Endothelial cell of umbilical vein (primary cell): ENCODE measurements at places on chromosomes 11 and 22.

DNA sequence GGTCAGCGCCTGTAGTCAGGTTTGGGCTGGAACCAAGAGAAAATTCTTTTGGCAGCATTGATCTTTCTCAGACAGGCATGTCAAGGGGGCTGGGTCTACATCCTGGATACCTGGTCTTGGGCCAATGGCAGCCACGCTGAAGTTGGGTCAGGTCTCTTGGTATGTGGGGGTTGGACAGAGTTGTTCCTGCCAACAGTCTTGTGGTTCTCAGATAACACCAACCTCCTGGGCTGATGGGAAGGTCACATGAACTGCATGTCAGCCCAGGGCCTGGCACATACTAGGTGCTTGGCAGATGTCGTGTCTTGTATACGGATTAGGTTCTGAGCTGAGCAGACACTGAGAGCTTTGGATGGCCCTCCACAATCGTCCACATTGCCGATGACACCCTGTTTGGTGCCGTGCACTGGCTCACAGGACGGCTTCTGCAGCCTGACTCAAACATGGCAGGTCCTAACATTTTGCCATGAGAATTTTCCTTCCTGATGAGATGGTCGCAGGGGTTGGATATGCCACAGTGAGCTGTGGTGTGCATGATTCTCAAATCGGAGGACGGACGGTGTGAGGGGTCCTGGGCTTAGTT, 42.0 kb downstream of the FBLN1 start:
- DNase-seq, result no peak

GRCh38 chr11:58061813-58062212, 31.1 kb downstream of the OR6Q1 start:
- DNase-seq, result peak; percentile 10

GRCh38 chr22:24532075-24532474, 22.9 kb downstream of the GUCD1 start:
- DNase-seq, result no peak

GRCh38 chr11:793556-793955, 3.7 kb upstream of the CEND1 start:
- no peak for DNase-seq

- no peak for DNase-seq
Observed at GRCh38 chr11:1033016-1033798, 3.3 kb downstream of the MUC6 start.

- peak; percentile 16 for DNase-seq
Observed at GRCh38 chr22:32020117-32020516, 22.9 kb upstream of the SLC5A1 start.

GRCh38 chr22:26618455-26618854, 628 bp upstream of the CRYBB1 start:
- no peak for DNase-seq

- DNase-seq, result no peak
Observed at GRCh38 chr22:45836418-45837169, 140.4 kb downstream of the WNT7B start.

- DNase-seq, result no peak
Observed at GRCh38 chr11:4071914-4072313, 22.7 kb upstream of the RRM1 start.

GRCh38 chr11:68506908-68507307, 46.4 kb downstream of the PPP6R3 start:
- DNase-seq, result no peak

GRCh38 chr22:27416511-27417420, 384.8 kb downstream of the MN1 start:
- peak; percentile 68 for DNase-seq

DNA sequence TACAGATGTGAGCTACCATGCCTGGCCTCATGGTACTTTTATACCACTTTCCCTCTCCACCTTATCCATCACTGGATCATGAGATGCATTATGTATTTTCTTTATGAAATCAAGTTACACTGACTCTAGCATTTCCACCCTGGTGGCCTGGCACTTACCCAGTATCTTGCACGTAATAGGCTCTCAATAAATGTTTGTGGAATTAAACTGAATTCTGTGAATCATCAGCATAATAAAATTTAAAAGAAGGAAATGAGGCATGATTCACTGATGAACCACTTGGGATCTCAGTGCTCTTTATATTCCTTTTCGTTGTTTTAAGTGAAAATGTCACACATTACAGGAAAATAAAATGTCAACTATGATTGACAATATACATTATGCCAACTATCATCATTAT, 25.1 kb downstream of the ADM start:
- DNase-seq, result peak; percentile 84

- no peak for DNase-seq
Observed at GRCh38 chr11:77379253-77379652, 77.8 kb upstream of the GDPD4 start.

GRCh38 chr22:44403166-44403565, 90.4 kb upstream of the SHISAL1 start:
- DNase-seq, result no peak

DNA sequence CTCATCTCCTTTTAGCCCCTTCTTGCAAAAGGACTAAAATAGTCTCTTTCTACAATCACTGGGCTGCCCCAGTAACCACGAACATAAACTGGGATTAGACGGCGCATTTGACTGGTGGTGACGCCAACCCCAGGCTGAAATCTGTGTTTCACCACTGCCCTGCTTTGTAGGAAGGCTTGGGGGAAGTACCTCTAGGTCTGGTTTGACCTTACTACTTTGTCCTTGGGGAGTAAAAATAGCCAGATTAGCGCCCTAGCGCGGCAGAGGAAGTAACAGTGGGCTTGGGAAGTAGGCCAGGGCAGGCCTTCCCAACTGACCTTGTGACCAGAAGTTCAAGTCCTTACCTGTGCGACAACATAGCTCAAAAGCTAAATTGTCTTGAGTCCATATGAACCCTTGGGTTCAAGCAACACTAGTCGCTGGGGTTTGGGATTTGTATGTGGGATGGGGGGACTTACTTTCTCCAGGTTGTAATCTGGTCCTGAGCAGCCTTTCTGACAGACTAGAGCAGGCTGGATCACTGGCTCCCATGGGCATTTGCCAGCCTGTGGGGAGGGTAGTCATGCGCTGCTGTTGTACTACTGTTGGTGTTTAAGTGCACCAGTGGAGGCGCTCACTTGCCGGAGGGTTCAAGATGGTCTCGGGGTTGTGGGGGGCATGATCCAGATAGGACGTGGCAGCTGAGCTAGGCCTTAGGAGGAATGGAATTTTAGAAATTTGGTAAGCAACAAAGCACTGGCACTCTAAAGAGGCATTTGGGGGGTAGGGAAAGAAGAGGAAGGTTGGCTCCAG, 953 bp upstream of the PACS1 start:
- peak; percentile 63 for DNase-seq

DNA sequence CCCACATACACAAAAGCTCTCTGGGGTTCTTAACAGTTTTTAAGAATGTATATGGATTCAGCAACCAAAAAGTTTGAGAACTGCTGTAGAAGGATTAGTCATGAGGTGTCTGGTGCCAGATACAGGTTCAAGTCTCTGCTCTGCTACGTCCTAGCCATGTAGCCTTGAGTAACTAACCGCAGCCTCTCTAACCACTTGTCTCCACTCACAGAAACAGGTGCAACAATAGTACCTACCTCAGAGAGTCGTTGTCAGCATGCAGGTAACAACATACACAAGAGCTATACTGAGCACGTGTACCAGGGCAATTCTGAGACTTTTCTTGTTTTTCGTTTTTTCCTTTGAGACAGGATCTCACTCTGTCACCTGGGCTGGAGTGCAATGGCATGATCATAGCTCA, 26.9 kb downstream of the CBX7 start:
- DNase-seq, result no peak
